ENCODE measurements at places on chromosomes 1 and 21.

DNA sequence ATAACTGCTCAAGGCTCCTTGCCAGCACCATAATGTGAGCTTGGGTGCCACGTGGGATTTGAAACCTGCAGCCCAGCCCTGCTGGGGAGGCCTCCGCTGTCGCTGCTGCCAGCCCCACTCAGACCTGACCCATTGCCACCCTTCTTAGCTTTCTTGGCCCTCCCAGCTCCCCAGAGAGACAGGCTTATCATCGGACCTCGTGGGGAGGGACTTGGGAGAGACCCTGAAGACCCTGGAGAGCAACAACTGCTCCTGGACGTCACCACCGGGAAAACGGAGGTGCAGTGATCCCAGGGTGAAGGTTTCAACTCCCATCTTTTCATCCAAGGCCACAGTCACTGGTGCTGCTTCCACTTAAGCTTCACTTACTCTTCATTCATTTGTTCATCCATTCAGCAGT lies 596.1 kb downstream of the PTPRU start:
- no peak for DNase-seq

DNA sequence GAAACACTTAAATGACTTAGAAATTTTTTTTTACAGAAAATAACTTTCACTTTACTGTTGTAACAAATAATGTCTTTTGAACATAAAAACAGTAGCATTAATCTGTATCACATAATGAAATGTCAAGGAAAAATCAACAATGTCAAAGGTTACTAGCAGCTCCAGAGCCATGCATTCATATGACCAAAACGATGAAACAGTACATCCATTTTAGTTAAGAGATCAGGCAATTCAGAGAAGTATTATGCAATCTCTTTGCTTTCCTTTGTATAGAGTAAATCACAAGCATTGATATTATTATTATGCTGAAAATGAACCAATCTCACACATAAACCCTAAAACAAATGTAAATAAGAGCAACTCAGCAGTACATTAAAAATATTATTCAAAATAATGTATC lies 748.9 kb downstream of the PLA2G4A start:
- DNase-seq: no peak

DNA sequence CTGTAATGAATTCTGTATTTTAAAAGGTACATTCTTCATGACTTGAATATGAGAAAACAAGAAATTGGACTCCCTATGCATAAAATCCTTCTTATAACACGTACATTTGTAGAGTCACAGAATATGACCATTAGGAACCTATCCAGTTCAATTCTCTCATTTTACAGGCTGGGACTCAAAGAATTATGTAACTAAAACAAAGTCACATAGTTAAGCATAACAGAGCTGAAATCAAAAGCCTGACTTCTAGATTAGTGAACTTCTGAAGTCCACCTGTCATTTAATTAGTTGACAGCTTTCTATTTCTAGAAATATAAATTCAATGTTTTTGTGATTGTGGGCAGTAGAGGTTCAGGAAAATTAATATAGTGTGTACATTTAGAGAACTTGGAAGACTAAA lies 20.3 kb upstream of the TTLL7 start:
- no peak for DNase-seq

- DNase-seq: no peak
Observed at GRCh38 chr1:8162168-8162567, 136.1 kb upstream of the ERRFI1 start.

DNA sequence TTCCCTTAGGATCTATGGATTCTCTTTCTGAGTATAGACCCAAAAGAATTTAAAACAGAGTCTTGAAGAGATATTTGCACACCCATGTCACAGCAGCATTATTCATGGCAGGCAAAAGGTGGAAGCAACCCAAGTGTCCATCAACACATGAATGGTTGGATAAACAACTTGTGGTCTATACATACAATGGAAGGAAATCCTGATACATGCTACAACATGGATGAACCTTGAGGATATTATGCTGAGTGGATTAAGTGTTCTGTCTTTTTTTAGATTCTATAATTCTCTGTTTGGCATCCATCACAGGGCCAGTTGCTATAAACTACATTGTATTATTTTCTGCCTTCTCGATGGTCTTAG lies 39.8 kb downstream of the PTPN14 start:
- DNase-seq: no peak

DNA sequence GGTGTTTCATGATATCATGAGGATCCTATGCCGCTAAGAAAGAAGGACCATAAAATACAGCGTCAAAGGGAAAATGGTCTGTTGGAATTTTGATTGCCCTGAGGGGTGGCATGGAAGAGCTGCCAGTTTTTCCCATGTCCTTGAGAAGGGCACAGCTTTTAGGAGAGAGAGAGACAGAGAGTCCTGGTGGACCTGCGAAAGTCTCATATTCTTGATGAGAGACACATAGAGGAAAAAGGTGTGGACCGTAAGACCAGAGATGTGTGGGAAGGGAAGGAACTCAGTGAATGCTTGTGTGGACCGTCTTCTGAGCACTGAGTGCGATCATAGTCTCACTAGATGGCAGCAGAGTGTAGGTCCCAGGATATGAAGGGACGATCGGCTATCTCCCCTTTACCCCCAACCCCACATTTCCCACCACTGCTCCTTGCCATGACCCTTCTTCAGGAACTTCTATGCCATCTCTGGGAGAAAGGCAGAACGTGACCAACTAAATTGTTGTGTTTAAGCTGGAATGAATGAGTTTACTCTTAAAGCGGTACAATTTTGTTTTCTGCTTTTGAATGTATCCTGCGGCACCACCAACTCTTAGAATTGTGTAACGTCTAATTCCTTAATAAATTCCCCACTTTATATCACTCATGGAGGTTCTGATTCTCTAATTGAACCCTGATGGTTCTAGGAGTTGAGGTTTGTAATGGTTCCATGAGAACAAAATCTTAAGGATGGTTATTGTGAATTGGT lies 117.7 kb downstream of the CTH start:
- DNase-seq: no peak

- no peak for DNase-seq
Observed at GRCh38 chr1:114026797-114027196, 47.5 kb downstream of the OLFML3 start.

DNA sequence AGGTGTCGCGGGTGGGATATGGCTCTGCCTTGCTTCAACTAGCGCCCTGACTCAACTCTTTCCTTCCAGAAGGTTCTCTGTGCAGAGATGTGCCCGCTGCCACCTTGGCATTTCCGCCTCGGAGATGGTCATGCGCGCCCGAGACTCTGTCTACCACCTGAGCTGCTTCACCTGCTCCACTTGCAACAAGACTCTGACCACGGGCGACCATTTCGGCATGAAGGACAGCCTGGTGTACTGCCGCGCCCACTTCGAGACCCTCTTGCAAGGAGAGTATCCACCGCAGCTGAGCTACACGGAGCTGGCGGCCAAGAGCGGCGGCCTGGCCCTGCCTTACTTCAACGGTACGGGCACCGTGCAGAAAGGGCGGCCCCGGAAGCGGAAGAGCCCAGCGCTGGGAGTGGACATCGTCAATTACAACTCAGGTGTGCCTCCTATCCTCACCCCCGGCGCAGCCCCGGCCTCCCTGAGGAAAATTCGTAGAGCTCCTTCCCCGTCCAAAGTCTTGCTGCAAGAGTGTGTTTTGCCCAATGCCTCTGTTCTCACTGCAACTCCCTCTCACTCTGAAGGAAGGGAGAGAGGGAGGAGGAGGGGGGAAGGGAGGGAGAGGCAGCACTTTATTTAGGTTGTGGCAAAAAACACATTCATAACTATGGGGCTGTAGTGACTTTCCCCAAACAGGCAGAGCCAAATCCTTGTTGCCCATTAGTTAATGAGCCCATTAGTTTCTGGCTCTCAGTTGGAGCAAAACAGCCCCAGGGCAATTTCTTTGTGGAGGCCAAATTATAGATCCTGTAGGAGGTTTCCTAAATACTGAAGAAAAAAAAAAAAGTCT lies 4.3 kb downstream of the LHX9 start:
- DNase-seq: no peak

DNA sequence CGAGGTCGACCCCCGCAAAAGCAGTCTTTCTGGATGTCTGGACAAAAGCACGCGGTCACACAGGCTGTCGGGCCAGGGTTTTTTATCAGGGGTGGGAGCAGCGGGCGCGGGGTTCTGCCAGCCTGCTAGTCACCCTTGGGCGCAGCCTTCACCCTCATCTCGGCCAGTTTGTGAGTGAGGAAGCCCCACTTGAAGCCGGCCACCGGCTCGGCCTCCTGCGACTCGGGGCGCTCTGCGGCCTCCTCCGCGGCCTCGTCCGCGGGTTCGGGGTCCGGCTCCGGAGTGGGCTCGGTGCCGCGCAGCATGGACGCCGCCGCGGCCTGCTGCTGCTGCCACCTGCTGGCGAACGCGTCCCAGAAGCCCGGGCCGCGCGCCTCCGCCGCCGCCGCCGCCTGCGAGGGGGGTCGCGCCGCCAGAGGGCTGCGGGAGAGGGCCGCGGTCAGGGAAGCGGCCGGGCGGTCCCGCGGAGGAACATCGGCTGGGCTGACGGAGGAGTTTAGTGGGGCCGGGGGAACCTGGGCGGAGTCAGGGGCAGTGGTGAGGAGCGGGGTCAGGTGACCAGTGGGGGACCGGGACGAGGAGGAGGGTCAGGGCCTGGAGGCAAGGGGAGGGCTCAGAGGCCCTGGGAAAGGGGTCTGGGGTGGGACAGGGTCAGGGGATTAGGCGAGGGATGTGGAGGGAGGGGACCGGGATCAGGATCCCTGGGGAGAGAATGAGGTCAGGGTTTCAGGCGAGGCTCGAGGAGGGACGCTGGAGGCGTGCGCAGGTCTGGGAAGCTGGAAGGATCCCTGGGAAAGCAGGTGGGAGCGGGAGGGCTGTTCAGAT lies 4.5 kb downstream of the C1orf232 start:
- no peak for DNase-seq

DNA sequence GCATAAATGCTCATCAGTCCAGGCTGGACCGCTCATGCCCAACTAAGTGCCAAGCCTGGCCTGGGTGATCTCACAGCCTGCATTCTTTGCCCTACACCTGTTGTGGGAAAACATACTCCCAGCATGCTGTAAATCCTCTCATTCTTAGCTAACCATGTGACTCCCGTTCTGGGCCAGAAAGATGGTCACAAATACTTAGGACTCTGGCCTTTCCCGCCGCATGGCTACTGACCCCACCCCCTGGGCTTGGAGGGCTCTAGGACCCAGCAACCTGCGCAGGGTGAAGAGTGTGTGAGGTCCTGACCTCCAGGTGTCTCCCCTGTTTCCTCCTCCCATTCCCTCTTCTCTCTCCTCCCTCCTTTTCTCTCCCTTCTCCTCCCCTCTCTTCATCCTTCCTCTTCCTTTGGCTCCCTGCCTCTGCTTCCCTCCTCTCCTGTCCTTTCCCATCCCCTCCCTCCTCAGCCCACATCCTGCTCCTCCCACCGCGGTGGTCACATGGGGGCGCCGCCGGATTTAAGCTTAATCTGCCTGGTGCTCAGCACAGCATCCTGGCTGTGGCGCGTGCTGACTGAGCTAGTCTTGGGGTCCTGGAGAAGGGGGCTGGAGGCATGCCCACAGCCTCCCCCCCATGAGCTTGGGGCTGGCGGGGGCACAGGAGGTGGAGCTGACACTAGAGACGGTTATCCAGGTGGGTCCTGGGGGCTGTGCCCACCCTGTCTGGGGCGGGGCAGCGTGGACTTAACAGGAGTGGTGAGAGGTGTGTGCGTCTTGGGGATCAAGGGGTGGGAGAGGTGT lies at the start of gene CROCC:
Gene CROCC (plus strand): TSS at position 541 of the 795 bp plus-strand sequence. CDS start 88 bp downstream, at position 629.
- no peak for DNase-seq

DNA sequence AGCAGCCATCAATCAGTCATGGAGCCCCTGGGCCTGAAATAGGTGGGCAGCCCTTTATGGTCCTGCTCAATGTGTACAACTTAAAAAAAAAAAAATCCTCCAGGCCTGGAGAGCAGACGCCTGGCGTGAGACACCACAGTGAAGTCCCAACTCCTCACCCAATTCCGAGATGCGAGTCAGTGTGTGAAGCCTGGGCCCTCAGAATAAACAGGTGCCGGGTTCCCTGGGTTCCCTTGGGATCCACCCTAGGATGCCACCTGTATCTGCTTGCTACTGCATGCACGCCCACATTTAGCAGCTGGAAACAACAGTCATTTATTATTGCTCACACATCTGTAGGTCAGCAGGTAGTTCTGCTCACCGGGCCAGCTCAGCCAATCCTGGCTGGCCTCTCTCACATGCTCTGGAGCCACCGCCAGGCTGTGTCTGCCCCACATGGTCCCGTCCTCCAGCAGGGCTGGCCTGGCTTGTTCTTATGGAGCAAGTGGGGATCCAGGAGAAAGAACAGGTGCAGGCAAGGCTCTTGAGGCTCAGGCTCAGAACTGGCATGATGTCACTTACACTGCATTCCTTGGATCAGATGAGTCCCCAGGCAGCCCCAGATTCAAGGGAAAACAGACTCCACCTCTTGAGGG lies 172.7 kb downstream of the NPHP4 start:
- DNase-seq: no peak

DNA sequence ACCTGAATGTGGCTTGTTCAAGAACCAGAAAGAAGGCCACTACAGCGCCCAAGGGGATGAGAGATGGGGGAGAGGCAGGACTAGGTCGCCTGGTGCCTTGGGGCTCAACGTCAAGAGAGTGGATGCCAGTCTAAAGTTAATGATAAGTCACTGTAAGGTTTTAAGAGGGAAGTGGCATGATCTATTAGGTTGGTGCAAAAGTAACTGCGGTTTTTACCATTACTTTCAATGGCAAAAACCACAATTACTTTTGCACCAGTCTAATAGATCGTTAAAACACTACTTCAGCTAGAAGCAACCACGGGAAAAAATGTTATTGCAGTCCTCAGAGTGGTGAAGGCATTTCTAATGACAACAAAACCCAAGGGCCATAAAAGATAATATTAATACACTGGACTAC lies 2.6 kb upstream of the GJB3 start:
- no peak for DNase-seq

DNA sequence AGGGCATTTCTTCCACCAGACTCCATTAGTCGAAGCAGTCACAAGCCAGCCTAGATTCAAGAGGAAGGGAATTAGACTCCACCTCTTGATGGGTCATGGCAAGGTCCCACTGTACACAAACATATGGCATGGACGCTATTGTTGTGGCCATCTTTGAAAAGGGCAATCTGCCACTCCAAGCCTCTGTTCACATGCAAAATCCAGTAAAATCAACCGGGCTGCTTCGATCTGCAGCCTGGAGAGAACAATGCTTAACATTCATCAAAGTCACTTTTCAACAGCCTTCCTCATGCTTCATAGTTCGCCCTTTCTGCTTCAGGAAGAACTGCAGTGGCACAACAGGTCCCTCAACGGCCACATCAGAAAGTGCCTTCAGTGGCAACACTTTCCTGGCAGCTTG lies 28.0 kb upstream of the GJB5 start:
- DNase-seq: no peak

DNA sequence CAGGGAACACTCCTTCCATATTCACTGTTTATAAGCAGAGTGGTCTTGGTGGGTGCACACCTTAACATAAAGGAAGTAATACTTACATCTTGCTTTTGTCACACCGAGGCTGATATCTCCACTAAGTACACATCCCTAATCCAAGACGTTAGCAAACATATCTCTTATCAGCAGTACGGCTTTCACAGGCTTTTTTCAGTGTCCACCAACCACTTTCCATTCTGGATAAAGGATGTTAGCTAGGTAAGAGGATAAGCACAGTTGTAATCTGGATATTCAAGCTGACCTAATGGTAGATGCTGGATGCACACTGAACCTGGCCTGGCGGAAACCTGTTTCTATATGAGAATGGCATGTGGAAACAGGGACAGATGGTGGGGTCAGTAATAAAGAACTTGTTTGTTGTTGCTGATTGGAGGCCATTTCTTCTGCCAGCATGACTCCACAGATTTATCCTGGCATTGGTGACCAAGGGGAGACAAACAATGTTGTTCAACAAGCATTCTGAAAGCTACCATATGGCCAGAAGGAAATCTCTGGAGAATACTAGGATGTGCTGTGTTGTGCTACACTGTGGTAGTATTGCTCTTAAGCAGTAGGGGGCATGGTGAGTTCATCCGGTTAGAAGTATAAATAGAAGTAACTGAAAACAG lies 416.4 kb downstream of the PTBP2 start:
- no peak for DNase-seq
